Activated CD8-positive, alpha-beta memory T cell treated with anti-CD3 and anti-CD28 coated beads, Interleukin-2, amount 50 U/mL, for 4 hours (primary cell): ENCODE measurements at places on chromosomes 6 and 20.

DNA sequence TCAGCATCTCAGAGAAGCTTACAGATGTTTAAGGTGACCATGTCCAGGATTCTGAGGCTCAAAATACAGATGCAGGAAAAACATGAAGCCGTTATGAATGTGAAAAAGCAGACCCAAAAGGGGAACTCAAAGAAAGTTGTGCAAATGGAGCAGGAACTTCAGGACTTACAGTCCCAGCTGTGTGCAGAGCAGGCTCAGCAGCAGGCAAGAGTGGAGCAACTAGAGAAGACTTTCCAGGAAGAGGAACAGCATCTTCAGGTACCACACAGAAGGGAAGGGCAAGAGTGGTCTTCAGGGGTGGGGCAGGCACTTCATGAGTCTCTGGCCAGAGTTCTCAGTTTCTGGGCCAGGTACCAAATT is 15.2 kb downstream of the RNF8 start:
- DNase-seq, result no peak

GRCh38 chr6:99736302-99736701 is 129.7 kb downstream of the PRDM13 start:
- DNase-seq, result no peak

GRCh38 chr6:153210083-153210482 is 79.0 kb upstream of the RGS17 start:
- no peak for DNase-seq

- DNase-seq, result no peak
Observed at GRCh38 chr20:63718996-63719395, 11.2 kb downstream of the ZGPAT start.

DNA sequence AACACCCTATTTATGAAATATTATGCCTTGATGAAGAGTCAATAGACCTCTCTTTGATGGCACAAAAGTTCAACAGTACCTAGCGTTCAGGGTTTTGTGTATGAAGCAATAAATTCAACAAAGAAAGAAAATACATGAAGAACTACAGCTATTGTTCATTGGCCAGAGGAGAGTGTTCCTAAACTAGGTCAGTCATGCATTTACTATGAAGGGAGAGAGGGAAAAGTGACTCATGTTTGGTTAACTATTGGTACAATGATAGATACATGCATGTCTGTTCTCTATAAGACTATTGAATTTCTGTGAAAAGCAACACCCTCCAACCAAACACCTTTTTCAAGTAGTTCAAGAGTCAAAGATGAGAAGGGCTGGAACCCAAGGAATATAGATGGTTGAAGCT is 50.7 kb downstream of the CLIC5 start:
- DNase-seq, result no peak

- no peak for DNase-seq
Observed at GRCh38 chr20:50333812-50334211, 143.2 kb downstream of the CEBPB start.

- DNase-seq, result no peak
Observed at GRCh38 chr20:37353285-37353849, 7.4 kb downstream of the SRC start.

DNA sequence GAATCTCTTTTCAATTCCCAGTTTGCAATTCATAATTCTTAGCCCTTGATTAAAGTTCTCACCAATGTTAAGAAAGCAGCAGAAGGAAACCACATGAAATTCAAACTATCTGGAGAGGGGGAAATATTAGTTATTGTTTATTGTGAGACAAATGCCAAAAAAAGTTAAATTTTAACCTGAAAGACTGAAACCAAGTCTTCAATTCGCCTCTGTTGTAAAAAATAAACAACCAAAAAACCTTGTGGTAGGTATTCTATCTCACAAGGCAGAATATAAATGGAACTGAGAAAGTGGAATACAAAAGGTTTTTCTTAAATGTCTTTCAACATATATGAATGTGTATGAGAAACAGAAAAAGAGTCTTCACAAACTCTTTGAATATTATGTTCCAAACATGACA is 24.8 kb downstream of the TMX4 start:
- no peak for DNase-seq

DNA sequence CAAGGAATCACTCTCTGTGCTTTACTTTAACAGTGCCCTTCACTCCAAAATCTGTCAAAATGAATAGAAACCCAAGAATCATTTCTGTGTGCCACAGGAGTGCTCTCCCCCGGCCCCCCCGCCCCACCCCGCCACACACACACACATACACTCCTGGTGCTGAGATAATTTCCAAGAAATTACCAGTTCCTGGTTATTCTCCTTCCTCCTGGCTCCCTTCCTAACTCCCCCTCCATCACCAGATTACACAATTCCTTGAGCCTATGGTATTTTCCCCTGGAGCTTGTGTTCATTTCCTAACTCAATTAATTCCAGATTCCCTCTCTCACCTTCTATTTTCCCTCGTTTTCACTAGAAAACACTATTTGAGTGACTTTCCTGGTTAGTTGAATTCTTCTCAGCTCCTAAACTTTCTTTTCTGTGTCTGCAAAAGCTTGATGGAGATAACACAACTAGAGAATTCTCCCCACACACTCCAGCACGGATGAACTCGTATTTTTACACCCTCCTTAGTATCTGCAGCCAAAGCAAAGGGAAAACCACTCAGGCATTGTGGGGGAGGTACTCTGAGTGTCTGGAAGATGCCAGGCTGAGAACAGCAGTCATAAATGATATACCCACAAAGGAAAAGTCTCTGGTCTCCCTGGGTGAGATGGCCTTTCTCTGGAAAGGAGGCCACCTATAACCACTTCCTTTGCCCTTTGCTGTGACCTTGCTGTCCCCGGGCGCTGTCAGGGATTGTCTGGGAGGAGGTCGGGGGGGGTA is 1.9 kb upstream of the SLC24A3 start:
- no peak for DNase-seq

- no peak for DNase-seq
Observed at GRCh38 chr20:16808796-16809195, 60.6 kb downstream of the OTOR start.

- DNase-seq, result no peak
Observed at GRCh38 chr6:2695454-2696095, 55.1 kb downstream of the MYLK4 start.

- DNase-seq, result no peak
Observed at GRCh38 chr20:16123623-16124022, 449.6 kb downstream of the KIF16B start.

DNA sequence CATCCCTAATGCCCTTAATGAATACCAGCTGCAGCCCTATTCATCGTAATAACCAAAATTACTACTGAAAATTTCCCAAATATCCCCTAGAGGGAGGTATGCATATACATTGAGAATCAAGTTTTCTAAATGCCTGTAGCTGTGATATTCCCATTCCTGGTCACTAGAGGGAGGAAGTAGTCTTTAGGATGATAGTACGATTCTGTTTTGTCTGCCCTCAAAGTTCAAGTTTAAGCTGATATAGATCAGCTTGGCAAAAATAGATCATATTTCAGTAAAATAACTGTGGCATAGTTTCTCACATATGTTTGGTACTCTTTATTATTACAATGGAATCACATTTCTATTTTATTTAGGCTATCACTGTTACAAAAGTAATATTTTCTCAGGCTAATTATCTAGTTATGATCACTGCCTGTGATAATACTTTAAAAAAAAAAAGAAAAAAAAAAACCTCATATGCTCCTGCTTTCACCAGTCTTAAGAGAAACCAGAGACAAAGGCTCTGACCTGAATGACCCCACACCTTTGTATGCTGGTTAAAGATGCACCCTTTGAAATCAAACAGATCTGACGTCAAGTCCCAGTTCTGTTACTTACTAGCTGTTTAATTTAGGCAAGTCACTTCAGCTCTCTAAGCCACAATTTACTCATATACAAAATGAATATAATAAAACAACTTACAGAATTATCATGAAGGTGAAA is 11.0 kb downstream of the TSPYL1 start:
- no peak for DNase-seq

GRCh38 chr6:80197474-80197873 is 91.0 kb downstream of the BCKDHB start:
- DNase-seq, result no peak

DNA sequence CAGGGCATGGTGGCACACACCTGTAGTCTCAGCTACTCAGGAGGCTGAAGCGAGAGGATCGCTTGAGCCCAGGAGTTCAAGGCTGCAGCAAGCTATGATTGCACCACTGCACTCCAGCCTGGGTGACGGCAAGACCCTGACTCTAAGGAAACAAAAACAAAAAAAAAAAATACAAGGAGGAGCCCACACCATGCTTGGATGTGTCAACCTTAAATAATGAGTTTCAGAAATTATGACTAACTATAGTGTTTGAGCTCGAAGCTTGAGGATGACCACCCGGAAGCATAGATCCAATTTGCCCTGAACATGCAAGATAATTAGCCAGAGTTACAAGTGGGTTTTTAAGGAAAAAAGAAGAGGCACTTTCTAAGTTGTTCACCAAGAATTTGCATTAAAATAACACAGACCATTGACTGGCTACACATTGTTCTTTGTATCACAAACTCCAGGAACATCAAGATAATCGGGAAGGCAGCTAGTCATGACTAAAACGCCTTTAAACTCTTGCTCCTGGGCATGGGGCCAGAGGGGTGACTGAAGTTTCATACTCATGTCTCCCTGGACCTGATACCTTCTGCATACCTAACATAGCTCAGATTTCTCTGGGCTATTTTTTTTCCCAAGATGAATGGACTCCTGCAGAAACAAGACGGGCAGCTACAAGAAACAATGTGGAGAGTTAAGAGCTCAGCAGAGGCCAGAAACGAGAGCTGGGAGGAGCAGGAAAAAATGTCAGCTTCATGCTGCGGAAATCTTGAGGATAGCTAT is 289.6 kb downstream of the PREX1 start:
- DNase-seq, result no peak

GRCh38 chr20:4876301-4876700 is 125.0 kb downstream of the SLC23A2 start:
- DNase-seq, result no peak

- DNase-seq, result peak; percentile 25
Observed at GRCh38 chr6:38012573-38012972, 193.0 kb downstream of the ZFAND3 start.

DNA sequence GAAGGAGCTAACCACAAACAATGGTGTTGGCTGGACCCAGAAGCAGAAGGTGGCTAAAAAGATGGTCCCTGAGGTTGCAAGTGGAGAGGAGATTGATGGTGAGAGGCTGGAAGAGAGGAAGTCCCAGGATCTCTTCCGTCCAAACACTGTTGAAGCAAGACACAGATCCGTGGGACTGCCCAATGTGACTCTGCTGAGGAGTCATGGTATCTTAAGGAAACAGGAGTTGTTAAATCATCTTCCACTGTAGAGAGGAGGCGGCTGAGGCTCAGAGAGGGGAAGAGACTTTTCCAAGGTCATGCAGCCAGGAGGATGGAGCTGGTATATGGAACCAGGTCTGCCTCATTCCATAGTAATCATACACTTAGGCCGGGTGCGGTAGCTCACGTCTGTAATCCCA is 4.1 kb upstream of the ZNF335 start:
- no peak for DNase-seq

DNA sequence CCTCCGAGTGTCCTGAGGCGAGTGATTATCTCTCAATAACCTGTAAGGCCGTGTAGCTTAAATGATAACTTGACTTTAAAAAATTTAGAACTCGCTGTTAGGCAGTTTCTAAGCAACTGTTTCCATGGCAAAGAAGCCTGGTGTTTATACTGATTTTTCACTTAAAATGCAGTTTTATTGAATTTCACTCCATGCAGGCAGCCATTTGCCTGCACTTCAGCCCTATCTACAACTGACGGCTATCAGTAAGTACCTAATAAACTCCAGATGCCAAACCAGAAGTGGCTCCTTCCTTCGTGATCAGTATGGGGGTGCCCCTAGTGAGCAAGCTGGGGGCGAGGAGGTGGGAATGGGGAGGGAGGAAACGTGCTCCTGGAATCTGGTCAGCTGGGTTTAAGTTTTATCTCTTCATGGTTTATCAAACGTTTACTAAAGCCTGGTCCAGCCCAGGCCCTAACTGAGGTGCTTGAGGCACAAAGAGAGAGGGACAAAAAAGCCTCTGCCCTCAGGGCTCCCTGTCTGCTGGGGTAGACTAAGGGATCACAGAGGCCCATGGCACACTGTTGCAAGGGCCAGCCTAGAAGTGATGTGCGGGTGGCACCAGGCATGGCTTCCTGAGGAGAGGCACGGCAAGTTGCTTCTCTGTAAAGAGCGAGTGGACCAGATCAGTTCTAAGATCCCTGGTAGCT is 45.5 kb downstream of the TTI1 start:
- DNase-seq, result no peak

GRCh38 chr6:1624851-1625781 is 15.4 kb downstream of the FOXC1 start:
- no peak for DNase-seq

GRCh38 chr6:147834084-147834776 is 325.7 kb downstream of the SAMD5 start:
- no peak for DNase-seq

DNA sequence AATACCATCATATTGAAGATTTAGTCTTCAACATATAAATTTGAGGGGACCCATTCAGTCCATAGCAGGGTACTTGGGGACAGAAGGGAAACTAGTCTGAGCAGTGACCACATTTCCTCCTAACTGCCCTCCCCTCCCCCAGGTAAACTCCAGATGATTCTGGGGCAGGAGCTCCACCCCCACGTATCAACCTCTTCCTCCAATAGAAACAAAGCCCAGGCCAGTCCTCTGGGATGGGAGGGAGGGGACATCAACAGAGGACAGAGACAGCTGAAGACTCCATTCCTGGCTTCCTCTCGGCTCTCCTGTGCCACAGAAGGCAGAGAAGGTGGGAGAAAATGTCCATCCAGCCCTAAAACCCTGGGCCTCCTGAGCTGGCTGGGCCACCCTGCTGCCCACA is 85.0 kb upstream of the TOP1 start:
- DNase-seq, result no peak

DNA sequence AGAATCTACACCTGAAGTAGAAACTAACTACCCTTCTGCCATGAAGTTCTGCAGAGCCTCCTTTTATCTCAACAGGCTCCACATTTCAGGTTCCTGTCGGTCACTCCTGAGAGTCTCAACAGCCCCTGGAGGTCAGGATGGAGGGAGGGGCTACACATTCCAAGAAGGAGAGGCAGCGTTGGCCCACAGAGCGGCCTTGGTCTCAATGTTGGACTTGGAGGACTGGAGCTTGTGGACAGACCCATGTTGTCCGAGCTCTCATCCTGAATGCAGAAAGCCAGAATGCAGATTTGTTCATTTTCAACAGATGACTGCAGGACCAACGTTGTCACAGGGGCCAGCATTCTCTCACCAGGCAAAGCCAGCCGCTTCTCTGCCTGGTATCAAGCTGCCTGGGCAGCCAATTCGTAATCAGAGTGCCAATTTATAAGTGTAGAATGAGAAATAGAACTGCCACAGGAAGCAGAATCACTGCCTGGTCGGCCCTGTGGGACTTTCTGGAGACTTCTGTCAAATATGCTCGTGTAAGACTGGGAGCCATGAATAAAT is 212.5 kb upstream of the SNX9 start:
- no peak for DNase-seq
